ENCODE measurements at places on chromosomes 6 and 20. TPM values are rescaled to one million over a fixed set of nuclear protein-coding genes. Genes with fewer than 3 reads are reported as not detected.

- DNase-seq = peak; percentile 18
Measured at GRCh38 chr20:8647961-8648441, 420.9 kb upstream of the PLCB4 start.

DNA sequence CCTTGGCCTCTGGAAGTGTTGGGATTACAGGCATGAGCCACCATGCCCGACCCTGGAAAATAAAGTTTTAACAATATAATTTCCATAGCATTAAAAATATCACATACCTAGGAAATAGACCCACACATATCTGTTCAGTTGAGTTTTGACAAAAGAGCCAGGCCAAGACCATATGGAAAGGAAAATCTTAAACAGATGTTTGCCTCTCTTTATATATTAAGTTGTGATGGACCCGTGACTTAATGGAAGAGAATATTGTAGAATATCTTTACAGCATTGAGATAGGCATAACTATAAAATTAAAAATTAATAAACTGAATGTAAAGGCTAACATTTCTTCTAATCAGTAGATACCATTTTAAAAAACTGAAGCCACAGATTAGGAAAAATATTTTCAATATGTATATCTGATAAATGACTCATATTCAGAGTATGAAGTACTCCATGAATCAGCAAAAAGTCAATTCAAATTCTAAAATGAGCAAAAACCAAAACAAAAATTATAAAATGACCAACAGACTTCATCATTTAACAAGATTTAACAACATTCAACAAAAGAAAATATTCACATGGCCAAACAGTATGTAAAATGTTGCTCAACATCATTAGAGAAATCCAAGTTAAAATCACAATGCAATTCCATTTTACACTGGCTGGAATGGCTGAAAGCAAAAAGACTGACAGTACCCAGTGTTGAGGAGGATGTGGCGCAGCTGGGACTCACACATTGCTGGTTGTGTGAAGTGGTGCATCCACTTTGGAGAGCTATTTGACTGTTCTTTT is 43.3 kb downstream of the GTF2H5 start:
- no peak for DNase-seq

The MLIP gene
- 1.2 TPM for total RNA-seq

- no peak for DNase-seq
Measured at GRCh38 chr6:3494391-3495100, 37.7 kb upstream of the SLC22A23 start.
